Activated T-cell treated with anti-CD3 and anti-CD28 coated beads for 24 hours (primary cell): ENCODE measurements at places on chromosomes 6 and 20.

- no peak for DNase-seq
Observed at GRCh38 chr6:144285798-144286502, 815 bp downstream of the UTRN start.

DNA sequence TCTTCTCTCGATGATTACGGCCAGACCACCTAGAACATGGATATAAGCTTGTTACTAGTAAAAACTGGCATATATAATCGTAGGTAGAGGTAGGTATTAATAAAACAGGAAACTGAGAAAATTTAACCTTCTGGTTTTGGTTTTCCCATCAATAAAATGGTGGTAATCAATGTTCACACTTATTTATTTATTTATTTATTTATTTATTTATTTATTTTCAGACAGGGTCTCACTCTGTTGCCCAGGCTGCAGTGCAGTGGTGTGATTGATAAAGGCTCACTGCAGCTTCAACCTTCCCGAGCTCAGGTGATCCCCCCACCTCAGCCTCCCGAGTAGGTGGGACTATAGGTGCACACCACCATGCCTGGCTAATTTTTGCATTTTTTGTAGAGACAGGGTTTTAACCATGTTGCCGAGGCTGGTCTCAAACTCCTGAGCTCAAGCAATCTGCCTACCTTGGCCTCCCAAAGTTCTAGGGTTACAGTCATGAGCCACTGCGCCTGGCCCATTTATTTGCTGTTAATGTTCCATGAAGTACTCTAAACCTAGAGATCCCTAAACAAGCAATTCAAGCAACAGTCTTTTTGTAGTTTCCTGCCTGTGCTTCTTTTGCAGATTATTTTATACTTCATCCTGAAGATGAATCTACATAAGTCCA is 11.5 kb downstream of the TOMM6 start:
- no peak for DNase-seq

DNA sequence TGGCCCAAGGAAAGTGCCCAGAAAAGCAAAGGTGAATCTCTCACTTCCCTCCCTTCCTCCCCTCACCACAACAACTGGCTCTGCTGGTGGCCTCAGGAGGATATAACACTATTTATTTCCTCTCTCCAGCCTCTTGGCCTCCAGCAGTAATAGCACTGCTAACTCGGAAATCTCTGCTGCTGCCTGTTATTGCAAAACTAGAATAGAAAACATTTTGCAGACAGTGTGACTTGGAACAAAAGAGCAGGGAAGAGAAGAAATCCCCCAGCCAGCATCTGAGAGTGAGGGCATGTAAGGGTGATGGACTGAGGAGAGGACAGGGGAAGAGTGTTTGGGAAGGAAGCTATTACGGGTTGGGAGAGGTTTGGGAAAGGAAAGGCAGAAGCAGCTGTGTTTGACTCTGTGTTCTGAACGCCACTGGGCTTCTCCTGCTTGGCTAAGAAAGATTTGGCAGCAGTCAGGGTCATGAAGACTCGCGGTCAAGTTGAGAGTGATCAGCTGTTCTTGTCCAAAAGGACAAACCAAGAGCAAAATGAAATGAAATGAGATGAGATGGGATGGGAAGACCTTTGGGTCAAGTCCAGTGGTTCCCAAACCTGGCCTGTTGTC is 81.0 kb upstream of the SNX9 start:
- no peak for DNase-seq

DNA sequence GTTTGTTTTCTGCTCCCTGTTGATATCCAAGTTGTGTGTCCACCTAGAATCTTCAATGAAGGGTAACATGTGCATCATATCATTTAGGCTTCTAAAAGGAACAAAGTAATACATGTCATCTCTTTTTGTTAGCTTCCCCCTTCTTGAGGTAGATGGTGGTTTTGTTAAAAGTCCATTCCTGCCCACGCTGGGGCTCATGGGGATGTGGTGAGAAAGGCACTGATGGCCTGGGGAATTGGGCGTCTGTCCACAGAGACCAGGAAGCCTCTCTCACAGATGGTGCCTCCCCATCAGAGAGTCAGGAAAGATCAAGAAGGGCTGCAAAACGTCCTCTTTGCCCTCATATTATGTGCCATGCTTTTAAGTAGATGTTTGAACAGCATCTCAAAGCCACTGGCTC is 32.5 kb downstream of the GNAS start:
- no peak for DNase-seq

DNA sequence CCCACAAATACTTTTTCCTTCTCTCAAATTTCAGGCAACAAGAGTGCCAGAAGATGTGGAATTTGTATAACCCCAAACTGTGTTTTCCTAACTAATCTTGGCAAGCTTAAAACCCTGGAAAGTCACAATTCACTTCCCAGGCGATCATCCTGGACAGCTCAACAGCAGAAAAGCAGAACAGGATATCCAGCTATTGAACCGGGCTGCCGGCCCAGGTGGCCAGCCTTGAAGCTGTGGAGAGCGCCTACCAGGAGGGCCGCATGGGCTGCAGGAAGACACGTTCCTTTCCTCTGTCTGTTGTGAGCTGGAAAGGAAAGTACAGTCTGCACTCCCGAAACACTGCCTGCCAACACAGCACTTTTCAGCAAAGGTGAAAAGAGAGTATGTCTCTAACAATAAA is 719.7 kb upstream of the MARCKS start:
- DNase-seq, result no peak
